ENCODE measurements at places on chromosomes 5 and 9.

DNA sequence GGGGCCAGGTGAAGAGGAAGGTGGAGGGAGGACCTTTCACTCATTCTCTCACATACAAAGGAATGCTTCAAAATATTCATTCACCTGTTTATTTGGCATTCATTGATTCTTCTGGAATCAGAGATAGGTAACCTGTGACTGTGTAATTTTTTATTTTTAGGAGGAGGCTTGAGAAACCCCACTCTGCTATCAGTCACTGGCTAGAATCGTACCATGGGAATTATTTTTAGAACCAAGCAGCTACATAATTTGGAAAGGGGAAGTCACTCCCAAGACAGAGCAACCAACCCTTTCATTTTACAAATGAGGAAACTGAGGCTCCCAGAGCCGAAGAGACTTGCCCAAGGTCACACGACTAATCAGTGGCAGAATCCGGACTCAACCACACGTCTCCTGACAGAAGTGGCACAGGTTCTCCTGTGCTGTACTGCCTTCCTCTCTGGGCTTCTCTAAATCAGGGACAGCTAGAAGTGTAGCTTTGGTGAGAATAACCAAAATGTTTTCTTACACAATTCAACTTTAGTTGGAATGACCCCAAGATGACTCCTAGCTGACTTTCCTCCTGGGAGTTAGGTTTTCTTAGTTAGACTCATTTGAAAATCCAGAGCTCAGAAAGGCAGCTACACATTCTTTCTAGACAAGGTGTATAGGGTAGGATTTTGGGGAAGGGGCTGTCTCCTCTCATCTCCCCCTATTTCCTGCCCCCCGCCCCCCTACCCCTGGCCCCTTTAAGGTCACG is 264.3 kb upstream of the PANK3 start:
- DNase-seq: no peak

- DNase-seq: no peak
Measured at GRCh38 chr9:123266655-123267399, 1.6 kb downstream of the STRBP start.

- no peak for DNase-seq
Measured at GRCh38 chr5:1005904-1006655, 2.5 kb upstream of the NKD2 start.

DNA sequence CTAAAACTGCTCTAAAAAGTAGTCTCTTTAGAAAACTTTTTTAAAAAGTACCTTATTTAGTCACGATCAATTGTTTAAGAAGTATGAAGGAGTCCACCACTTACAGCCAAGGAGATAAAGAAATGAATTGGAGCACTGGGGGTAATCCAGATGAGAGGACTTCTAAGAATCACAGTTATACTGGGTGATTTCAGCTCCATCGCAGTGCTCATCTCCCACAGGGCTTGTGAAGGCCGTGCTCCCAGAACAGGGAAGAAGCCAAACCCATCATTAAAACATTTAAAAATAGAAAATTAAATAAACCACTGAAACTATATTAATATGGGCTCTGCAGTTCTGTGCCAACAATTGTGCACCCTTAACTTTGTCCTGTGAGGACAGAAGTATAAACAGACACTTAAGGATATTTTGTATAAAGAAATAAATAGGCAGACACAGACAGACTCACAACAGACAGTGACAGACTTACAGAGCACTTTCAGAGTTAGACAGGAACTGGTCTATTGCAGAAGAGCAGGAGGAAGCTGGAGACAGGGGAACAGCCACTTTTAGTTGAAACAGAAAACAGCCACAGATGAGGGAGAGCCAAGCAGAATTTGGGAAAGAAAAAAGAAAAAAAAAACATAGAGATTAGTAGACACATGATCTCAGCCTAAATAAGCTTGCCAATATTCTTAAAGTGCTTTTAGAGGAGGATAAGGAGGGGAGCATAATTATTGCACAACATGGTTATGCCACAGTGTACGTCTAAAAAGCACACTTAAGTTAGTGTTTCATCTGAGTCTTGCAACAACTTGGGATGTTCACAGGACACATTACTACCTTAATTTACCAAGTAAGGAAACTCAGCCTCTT is 81.8 kb downstream of the FBXO38 start:
- no peak for DNase-seq

DNA sequence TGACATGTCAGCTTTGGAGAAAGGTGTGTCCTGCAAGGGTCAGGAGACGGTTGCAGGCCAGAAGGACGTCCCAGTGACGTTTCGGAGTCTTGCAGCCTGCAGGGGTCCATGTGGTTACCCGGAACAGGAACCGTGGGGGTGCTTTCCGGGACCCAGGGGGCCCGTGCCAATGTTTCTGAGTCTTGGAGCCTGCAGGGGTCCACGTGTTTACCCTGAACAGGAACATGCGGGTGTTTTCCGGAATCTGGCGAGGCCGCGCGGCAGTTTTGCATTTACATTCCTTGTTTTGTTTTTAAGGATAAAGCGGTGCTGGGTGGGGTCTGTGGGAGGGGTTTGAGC is 30.6 kb downstream of the NKD2 start:
- DNase-seq: no peak

DNA sequence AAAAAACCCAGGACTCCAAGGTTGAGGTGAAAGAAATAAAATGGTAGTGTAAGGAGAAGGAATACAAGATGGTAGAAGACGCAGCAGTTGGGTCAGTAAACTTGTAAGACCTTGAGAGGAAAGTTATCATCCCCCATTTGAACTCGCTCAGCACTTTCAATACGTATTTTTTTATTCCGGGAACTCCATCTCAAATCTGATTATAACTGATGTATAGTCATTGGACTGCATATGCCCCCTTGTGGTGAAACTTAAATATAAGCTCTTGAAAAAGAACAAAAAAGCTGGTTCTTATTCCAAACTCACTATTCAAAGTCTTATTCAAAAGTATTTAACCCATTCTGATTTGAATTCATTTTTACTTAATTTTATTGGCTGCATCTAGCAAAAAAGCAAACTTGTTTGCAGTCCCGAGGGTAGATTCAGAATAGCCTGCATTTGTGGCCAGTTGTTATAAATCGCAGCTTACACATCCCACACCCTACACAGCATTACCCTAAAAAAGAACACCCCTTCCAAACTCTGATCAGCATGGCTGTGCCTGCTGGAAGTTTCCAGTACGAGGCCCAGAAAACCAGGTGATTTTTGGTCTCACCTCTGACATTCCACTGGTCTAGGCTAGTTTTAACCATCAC is 118.0 kb downstream of the ESM1 start:
- DNase-seq: peak; percentile 35

- no peak for DNase-seq
Measured at GRCh38 chr5:126543660-126544059, 51.4 kb downstream of the ALDH7A1 start.

GRCh38 chr9:127773272-127773671 is 5.2 kb downstream of the SH2D3C start:
- DNase-seq: no peak

DNA sequence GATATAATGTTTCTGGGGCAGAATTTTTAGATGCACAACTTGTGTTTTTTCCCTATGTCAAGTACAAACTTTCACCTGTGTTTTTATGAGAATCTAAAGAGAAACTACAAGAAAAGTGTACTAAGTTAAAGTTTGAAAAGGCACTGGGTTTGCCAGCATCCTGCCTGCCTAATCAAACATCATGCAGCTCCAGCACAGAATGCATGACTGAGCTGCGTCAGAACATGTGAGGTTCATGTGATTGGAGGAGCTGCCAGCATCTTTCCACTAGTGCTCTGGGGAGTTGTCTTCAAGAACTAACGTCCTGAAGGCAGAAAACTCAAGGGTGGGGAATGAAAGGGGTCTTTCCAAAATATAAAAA is 46.1 kb upstream of the RIC1 start:
- DNase-seq: peak; percentile 96

DNA sequence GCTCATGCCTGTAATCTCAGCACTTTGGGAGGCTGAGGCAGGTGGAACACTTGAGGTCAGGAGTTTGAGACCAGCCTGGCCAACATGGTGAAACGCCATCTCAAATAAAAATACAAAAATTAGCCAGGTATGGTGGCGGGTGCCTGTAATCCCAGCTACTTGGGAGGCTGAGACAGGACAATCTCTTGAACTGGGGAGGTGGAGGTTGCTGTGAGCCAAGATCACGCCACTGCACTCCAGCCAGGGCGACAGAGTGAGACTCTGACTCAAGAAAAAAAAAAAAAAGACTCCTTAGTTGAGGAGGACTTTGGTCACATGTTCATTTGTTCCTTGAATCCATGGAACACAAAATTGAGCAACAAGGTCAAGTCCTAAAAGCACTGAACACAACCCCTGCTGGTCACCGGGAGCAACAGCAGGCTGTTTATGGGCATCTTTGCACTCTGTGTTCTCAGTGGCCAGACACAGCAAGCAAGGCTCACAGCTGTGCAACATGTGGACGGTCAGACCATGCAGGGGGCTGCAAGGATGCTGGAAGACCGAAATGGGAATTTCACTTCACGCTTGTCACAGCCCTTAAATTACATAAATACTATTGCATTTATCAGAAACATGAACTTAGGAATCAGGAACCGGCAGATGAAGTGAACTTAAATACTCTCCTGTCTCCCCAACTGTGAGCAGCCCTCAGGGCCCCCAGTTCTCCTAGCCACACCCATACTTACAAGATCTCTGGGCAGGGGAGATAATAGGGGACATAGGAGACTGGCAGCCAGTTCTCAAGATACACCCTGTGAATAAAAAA is 2.8 kb downstream of the GBGT1 start:
- DNase-seq: peak; percentile 69

DNA sequence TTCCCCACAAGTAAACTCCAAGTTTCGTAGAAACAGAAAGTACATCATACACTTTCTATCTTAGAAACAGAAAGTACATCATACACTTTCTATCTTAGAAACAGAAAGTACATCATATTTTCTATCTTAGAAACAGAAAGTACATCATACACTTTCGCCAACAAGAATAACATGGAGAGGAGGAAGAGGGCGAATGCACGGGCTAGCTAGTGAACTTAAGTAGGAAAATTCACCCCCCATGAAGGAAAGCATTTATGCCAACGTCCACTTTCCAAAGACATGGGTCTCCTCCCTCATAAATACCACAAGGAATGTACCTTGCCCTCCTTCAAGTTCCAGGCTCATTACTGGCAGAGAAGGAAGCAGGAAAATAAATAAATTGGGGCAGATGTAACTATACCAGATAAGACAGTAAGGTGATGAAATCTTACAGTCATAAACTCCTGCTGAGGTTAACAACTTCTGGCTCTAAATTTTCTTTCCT is 64.7 kb downstream of the FRMD3 start:
- DNase-seq: no peak

DNA sequence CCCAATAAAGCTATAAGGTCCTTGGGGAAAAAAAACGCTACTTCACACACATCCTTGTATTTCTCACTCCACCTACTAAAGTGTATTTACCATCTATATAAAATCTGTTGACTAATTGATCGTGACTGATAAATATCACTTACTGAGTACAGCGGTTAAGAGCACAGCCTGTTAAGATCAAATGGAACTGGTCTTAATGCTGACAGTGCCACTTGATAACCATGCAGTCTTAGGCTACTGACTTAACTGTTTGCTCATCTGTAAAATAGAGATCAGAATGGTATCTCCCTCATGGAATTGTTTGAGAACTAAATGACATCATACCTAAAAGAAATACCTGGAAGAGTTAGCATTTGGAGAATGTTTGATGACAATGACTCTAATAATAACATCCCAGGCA is 67.5 kb downstream of the ZFAND5 start:
- DNase-seq: no peak

DNA sequence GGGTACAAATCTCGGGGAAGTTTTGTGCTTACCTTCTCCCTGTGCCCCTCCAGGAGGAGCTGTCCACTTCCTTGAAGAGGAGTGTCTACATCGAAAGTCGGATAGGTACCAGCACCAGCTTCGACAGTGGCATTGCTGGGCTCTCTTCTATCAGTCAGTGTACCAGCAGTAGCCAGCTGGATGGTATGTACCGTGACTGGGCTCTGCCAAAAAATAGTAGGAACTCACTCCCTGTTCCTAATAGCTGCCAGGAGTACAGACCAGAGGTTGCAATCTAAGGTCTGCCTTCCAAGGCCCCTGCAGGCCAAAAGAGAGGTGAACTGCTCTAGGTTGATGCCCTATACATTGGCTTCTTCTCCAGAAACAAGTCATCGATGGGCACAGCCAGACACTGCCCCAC is 3.9 kb downstream of the KIF20A start:
- DNase-seq: no peak

GRCh38 chr5:14156290-14156649 is 13.1 kb downstream of the TRIO start:
- no peak for DNase-seq

- DNase-seq: peak; percentile 96
Measured at GRCh38 chr5:80172067-80172695, 83.7 kb downstream of the SERINC5 start.

DNA sequence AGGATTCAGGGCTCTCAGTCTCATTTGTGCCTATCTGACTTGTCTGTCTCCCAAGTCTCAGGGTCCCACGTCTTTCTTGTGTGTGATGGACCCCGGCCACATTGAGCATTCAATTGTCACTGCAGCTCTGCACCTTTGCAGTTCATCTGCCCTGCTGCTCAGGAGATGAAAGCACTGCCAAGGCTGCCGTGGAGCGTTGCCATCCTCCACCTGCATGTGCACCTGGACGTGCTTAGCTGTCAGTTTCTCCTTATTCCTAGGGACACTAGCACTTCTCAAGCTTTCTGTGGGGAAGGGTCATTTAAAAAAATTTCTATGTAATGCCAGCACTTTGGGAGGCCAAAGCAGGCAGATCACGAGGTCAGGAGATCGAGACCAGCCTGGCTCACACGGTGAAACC is 22.8 kb upstream of the GFPT2 start:
- DNase-seq: no peak

GRCh38 chr5:138979684-138980280 is 104.6 kb upstream of the LRRTM2 start:
- no peak for DNase-seq

- DNase-seq: peak; percentile 39
Measured at GRCh38 chr9:120394058-120394669, 185.8 kb downstream of the CDK5RAP2 start.

DNA sequence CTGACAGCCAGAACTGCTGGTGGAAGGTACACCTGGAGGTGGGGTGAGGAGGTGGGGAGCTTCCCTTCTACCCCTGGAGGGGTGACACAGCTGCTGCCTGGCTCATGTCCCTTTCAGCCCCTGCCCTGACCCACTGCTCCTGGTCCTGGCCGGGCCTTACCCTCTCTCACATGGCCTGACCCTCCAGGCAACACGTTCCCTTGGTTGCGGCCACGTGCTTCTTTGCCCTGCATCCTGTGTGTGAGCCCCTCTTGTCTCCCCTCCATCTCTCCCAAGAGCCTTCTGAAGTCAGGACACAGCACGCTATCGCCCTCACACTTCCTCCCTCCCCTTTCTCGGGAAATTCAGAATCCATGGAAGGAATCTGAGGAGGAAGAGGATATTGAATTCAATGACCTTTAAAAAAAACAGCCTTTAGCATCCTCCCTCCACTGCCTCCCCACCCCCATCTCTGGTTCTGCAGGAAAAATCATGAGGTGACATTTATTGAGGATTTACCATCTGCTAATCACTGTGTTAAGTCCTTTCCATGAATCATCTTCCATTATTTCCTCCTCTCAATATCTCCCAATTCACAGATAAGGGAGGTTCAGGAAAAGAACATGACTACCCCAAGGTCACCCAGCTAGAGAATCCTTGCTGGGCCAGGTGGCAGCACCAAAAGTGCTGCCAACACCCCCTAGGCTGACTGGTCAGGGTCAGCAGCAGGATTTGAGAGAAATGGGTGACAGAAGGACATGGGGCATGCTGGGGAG is 8.3 kb downstream of the AQP3 start:
- no peak for DNase-seq

- no peak for DNase-seq
Measured at GRCh38 chr9:73347720-73348119, 196.1 kb downstream of the ANXA1 start.

GRCh38 chr9:33136721-33137670 is 30.1 kb downstream of the B4GALT1 start:
- DNase-seq: no peak
